NCI-H1105 (cell line): ENCODE measurements at places on chromosomes 4 and X.

- DNase-seq, result no peak
These were observed 8.6 kb downstream of the SPATA4 start for GRCh38 chr4:176186671-176187395.

DNA sequence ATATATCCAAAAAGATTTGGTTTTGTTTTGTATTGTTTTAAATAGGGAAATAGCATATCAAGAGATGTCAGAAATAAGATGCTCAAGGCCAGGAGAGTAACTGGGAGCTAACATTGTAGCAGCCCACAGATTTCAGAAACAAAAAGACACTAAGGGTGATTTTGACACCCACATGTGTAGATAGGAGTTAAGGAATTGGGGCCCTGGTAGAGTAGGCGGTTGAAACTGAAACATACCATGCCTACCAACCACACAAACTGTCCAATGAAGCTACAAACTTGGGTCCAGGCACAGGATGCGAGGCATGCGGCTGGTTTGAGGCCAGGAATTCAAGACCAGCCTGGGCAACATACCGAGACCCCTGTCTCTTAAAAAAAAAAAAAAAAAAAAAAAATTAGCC lies 6.3 kb upstream of the HSPA4L start:
- no peak for DNase-seq

- no peak for DNase-seq
These were observed 355 bp downstream of the SCML1 start for GRCh38 chrX:17737710-17737985.

GRCh38 chr4:98663226-98664006 lies 5.0 kb upstream of the TSPAN5 start:
- DNase-seq, result no peak

DNA sequence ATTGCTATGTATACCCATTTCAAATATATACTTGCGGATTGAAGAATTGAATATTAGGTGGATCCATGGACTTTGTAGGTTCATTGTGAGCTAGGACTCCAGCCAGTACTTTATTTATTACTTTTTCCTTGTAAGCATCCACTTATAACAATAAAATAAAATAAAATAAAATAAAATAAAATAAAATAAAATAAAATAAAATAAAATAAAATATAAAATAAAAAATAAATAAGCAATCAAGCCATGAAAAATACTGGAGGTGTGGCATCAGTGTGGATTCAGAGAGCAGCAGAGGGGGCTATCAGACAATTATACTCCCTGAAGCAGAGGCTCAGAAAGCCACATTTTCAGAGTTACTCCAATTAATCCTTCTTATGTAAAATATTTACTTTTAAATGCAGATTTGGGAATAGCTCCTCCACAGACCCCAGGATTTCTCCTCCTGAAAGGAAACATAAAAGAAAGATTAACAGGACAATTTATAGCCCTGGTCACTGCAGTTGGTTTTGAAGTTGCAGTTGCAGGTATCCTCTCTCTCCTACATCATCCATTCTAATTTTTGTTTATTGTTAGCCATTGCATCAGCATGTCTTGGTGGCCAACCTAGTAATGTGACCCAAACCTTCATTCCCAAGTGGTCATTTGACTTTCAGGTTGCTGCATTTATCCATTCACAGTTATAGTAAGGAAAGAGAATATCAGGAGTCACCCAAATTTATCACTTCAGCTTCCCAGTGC lies 2025.2 kb upstream of the IGFBP7 start:
- DNase-seq, result no peak

- DNase-seq, result no peak
These were observed 14.0 kb downstream of the CHIC2 start for GRCh38 chr4:54050214-54050904.

DNA sequence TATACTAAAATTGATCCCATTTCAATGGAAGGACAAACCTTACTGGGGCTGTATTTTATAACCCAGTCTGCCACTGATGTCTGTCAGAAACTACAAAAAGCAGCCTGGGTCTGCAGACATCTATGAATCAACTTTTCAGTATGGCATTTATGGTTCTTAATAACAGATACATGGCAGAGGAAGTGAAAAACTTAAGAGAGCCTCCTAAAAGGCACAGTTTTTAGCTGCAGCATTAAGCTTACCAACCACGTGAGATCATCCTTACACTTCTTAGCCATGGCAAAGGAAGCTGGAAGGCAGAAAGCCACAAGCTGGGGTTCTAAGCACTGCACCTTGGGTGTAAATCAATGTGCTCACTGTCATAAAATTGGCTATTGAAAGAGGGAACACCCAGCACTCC lies 16.6 kb upstream of the UGT2B17 start:
- no peak for DNase-seq

GRCh38 chr4:89682808-89683207 lies 154.2 kb downstream of the SNCA start:
- no peak for DNase-seq

DNA sequence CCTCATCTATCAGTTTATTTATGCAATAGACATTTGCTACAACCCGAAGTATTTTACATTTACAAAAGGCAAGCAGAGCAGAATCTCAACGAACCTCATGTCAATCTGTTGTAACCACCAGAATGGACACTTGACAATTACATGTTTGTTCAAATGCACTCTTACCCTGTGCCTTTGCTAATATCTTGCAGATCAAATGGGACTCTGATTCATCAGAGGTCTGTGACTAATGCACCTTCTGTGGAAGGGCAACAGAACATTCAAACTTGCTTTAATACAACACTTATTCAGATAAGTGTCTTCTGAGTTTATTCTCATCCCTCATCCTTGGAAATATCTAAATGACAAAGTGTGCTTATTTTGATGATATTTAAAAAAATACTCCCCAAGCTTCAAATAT lies 644.7 kb upstream of the PCDH10 start:
- DNase-seq, result no peak

DNA sequence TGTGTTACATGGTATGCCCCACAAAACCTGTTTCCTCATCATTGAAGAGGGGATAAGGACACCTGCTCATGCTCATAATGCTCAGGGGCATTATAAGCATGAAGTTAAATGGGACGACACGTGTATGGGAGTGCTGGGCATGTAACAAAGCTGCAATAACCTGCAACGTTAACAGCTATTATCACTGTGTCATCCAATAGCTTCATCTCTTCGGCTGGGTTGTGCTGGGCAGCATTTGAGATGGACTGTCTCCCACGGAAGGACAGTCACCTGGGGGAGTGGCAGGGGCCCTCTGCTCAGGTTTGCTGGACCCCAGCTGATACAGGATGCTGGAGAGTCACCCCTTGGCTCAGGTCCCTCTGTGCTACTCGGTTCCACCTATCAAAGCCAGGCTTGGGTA lies 94.5 kb downstream of the NSUN7 start:
- no peak for DNase-seq

- DNase-seq, result no peak
These were observed 99.9 kb downstream of the DDX60 start for GRCh38 chr4:168218645-168219044.

GRCh38 chr4:15451866-15452765 lies 17.6 kb upstream of the CC2D2A start:
- no peak for DNase-seq

DNA sequence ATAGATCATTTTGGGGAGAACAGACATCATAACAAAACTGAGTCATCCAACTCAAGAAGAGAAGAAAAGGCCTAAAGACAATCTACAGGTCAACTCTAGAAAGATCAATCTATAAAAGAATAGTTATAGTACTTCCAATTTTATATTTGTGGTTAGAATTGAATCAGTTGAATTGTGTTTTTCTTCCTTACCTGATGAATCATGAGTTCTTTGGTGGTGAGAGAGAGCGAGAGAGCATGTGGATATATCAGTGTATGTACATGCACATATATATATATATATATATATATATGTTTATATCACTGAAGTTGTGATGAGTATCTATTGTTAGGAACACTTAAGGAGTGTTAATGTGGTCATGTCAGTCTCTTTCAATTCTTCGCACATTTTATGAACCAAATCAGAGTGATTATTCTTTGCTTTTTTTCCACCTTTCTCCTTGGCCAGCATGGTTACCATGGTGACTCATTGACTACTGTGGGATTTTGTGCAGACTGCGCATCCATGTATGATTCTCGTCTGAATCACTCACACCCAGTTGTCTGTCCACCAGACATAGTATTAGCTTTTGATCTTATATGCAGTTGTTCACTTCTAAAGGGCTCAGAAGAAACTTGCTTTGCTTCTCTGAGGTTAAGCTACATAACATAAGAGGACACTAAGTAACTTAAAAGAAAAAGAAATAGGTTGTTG lies 90.4 kb upstream of the RAB40AL start:
- DNase-seq, result no peak

- no peak for DNase-seq
These were observed 138.8 kb downstream of the TEX11 start for GRCh38 chrX:70769659-70770227.

GRCh38 chr4:165138843-165139242 lies 26.2 kb upstream of the TMEM192 start:
- no peak for DNase-seq

- DNase-seq, result no peak
These were observed 169.3 kb downstream of the CHIC2 start for GRCh38 chr4:53895137-53895536.

GRCh38 chr4:98341309-98341708 lies 80.1 kb downstream of the RAP1GDS1 start:
- no peak for DNase-seq

- no peak for DNase-seq
These were observed 220.2 kb upstream of the UGT8 start for GRCh38 chr4:114378305-114378903.

GRCh38 chr4:61773655-61774245 lies 573.6 kb downstream of the ADGRL3 start:
- DNase-seq, result no peak

GRCh38 chrX:151391722-151392121 lies 5.3 kb upstream of the VMA21 start:
- DNase-seq, result no peak
